Muscle of leg (tissue), 16 donors: ENCODE measurements at places on chromosomes 12 and 14.

- no peak for DNase-seq
Observed at GRCh38 chr14:94481468-94482131, 5.6 kb upstream of the SERPINA9 start.

GRCh38 chr12:64459394-64459891 is 7.5 kb downstream of the TBK1 start:
- no peak for DNase-seq

DNA sequence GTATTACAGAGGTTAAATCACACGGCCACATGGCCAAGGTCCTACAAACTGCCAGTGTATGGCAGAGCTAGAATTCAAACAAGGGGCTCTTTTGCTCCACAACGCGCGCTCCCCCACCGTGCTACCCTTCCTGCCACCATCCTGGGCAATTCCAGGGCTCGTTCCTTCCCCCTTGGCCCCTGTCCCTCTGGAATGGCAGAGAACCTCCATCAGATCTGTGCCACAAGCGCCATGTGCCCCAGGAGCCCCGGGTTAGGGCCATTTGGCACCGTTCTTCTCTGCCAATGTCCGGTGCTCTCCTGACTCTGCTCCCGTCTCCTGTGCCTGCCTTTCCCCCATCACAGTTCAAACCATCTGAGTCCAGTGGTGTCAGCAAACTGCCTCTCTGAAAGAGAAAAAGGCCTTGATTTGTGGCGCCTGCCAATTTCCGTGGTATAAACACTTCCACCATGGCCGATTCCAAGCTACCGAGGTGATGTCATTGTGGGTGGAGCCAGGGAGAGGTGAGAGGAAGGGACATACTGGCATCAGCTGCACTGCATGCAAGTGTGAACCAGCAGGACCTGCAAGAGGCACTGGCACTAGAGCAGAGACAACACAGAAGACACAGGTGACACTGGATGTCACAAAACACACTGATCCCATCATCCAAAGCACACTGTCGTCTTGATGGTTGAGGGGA is 163.1 kb downstream of the CALM1 start:
- DNase-seq: no peak

- DNase-seq: no peak
Observed at GRCh38 chr14:28926122-28926521, 159.5 kb downstream of the FOXG1 start.

DNA sequence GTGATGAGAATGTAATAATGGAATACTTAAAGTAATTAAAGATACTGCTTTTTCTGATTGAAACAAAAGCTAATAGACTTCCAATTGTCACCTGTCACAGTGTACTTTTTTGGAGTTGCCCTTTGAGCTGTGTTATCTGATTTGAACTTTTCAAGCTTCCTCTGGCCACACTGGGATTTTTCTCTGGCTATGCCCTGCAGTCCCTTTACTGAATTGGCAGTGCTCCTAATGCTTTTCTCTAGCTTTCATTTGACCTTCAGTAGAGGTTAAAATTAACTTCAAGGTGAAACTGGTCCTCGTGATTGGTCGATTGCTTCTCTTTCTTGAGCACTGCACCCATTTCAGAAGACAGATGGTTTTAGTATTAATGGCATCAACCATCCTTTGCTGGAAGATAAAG is 89.2 kb downstream of the CRADD start:
- DNase-seq: no peak

- no peak for DNase-seq
Observed at GRCh38 chr12:108821407-108822397, 35.7 kb downstream of the SSH1 start.

DNA sequence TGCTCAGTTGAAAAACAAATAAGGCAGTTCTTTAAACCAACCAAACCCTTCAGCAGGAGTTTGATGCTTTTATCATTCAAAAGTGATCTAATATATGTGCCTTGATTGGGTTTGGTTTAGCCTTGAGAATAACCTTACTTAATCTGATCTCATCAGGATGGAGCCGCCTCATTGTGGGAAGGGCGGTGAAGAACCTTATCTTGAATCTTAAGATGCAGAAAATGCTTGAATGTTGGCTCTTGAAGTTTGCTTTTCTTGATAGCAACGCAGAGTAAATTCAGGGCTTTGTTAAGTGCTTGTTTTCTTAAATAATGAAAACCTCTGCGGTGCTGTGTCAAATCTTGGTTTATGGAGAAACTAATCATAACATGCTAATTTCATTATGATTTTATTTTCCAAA is 138.2 kb downstream of the MON2 start:
- DNase-seq: peak; percentile 47

DNA sequence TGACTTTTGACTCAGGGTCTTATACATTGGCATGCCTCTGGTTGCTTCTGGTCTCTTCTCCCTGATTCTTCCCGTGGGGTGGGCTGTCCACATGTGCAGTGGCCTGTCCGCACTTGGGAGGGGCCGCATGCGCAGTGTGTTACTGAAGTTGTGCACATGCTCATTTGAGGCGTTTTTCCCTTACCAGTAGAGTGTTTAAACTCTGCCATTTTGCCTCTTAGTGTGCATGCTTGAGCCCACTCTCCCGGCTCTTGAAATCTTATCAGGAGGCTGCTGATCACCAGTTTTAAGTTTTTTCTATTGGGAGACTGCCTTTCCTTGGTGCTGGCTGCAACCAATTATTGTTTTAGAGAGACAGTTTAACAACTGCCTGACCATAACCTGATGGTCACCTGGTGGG is 32.1 kb upstream of the HECTD1 start:
- no peak for DNase-seq

DNA sequence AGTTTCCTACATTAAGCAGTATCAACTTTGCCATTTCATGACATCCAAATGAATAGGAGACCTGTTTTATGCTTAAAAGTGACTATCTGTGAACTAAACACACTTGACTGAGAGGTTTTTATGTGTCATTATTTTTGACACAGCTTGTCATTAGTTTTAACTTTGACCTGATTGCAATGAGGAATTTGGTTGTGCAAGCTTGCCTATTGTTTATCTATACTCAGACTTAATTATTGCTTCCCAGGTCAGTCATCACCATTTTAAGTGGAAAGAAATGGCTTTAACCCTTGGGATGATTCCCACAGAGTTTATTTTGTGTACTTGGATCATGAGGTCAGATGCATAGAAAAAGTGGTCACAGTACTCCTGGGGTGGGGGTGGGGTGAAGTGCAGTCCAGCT is 171.0 kb upstream of the PRICKLE1 start:
- DNase-seq: no peak

DNA sequence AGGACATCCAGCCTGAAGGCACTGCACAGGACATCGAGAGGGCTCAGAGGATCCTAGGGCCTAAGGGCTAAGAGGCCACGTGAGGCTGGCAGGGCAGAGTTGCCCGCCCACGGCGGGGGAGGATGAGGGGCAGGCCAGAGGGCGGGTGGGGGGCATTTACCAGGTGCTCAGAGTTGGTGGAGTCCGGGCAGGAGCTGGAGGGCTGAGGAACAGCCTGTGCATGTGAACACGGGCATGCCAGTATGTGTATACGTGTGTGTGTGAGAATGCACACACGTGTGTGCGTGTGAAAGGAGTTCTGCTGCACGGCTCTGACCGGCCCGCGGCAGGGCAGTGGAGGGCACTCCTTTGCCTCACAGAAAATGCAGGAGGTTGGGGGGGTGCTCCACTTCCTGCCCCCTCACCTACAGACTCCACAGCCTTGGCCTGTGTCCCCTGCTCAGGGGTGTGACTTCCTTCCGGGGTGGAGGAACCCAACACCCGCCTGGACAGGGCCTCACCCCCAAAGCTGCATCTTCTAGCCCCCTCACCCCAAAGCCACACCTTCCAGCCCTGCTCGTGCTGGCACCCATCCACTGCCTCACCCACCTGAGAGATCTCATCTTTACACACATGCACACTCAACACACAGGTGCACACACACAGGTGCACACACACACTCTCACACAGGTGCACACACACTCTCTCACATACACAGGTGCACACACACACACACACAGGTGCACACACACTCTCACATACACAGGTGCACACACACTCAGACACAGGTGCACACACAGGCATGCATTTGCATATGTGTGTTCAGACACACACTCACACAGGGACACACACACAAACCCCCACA is 11.8 kb upstream of the GPR132 start:
- DNase-seq: no peak

DNA sequence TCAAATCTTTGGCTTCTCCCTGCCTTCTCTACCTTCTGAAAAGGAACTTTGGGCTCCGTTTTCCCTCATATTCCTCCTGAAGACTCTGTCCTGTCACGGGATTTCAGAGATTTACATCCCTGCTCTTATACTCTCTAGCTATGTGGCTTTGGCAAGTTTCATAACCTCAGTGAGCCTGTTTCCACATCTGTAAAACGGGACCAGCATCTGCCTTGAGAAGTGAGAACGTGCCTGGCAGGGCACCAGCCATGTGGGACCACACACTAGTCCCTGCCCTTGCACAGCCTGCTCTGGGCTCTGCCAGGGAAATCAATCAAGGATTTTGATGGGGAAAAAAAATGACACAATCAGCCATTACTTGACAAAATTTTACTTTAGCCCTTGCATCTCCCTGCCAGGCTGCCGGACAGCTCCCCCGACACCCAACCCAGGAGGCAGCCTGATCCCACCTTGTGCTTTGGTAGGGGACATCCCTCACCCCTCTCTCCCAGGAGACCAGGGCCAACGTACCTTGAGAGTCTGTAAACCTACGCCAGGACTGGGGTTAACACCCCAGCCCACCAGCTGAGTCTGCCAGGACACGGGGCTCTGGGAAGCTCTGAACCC is 8.5 kb downstream of the PHETA1 start:
- DNase-seq: no peak

DNA sequence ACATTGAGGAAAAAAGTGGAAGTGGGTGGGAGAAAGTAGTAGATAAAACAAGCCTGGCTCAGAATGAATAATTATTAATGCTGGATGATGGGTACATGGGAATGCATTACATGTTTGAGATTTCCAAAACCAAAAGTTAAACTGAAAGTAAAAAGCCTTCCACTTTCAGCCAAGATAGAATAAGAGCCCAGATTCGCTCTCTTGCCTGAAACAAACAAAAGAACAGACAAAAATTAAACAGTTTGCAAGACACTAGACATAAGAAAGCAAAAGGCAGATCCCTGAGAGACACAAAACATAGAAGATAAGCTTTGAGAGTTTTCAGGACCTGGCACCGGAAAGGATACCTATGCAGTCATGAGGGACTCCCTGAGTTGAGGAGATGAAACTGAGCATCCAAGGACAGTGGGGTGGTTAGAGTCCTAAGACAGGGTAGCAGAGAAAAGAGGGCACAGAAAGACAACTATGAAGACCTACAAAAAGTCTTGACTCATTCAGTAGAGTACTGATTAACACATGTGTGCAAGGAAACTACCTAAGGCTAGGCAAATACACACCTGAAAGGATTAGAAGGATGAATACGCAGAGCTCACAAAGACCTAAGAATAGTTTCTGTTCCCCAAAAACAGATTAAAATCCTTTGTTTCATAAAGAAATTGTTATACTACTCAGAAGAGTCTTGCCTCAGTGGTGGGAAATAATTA is 54.1 kb downstream of the CEP83 start:
- peak; percentile 52 for DNase-seq

DNA sequence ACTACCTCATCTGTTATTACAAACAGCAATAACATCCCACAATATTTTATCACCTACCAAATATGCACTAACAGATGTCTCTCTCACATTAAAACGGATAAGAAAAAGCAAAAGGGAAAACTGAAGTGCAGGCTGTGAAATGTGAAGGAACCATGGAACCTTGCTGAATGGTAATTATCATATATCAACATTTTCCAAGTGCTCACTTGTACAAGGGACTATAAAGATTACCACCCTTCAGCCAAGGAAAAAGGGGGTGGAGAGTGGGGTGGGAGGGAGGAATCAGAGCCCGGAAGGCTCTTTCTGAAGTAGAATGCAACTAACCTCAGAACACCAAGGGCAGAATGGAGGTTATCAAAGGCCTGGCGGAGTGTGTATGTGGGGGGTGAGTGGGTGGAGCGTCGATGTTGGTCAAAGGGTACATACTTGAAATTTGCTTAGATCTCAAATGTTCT is 1.2 kb downstream of the SNX6 start:
- DNase-seq: peak; percentile 33

DNA sequence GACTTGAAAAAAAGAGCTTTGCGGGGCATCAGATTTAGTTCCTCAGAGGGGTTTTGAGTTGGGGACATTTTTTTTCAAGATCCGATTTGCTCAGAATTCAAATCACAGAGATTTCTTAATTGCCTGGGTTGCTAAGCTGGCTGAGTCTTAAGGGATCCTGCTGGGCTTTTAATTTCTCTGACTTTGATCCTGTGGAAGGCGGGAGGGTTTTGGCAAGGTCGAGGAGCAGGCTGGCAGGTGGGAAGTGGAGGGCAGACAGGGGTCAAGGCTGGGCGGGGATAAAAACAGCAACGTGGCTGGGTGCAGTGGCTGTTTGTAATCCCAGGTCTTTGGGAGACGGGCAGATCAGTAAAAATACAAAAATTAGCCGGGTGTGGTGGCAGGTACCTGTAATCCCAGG is 33.5 kb upstream of the CCDC63 start:
- DNase-seq: no peak

DNA sequence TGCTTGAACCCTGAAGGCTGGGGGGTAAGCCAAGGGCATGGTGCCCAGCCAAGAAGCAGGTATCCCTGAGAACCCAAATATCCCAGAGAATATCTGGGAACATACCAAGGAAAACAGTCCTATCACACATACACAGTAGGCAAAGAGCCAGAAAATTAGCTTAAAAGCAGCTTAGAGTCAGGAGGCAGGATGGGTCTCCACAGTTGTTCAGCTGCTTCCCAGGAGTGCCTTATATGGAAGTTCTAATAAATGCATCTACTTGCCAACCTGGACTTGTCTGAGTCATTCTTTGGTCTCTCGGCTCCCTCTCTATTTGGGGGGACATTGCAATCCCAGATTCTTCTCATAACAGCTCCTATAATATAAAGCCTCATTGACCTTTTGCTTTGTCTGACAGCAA is 9.0 kb upstream of the GPR135 start:
- DNase-seq: no peak

- DNase-seq: no peak
Observed at GRCh38 chr14:23411563-23412525, 3.8 kb upstream of the MYH6 start.

DNA sequence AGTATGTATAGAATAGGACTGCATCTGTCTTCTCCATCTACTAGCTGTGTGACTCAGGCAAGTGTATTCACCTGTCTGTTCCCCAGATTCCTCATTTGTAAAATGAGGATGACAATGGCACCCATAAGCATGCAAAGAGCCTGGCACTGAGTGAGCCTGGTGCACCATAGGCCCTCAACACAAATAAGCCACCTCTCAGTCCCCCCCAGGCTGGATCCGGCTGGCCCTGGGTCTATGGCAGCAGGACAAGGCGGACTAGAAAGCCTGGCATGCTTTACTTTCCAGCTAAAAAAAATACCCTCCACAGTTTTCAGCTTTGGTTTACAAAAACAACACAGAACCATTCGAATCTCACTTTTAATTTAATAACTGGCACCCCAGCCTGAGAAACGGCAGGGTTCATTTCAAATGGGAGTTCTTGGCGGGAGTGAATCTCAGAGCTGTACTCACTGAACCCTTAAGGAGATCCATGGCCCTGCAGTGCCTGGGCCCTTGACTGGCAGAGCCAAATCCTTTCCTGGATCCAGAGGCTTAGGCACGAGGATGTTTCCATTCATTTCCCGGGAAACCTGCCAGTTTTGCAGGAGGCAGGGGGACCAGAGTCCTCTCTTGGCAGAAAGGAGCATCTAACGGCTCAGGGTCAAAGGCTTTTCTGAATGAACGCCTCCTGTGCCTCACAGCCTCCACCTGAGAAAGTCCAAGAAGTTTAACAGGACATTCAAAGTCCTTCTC is 17.7 kb downstream of the SYNE3 start:
- DNase-seq: peak; percentile 90

- no peak for DNase-seq
Observed at GRCh38 chr12:114687802-114688201, 3.8 kb upstream of the TBX3 start.

- DNase-seq: no peak
Observed at GRCh38 chr14:77265561-77266335, 5.3 kb downstream of the NGB start.
